ENCODE measurements at places on chromosomes 3 and 15.

DNA sequence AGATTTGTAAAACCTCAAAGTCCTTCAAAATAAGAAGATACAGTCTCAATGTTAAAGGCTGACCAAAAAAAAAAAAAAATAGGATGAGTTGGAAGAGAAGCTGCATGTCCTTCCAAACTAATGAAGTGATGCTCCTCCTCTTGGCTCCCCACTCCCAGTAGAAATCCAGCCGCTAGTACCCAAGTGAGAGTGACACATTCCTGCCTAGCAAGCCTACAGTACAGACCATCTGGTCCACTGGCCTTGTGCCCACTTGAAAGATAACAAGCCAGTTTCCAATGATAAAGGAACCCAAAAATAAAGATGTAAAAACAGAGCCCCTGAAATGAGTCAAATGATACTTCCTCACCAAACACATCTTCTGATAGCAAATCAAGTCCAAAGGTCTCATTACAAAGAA is 258.7 kb upstream of the NSMCE3 start:
- DNase-seq: no peak

DNA sequence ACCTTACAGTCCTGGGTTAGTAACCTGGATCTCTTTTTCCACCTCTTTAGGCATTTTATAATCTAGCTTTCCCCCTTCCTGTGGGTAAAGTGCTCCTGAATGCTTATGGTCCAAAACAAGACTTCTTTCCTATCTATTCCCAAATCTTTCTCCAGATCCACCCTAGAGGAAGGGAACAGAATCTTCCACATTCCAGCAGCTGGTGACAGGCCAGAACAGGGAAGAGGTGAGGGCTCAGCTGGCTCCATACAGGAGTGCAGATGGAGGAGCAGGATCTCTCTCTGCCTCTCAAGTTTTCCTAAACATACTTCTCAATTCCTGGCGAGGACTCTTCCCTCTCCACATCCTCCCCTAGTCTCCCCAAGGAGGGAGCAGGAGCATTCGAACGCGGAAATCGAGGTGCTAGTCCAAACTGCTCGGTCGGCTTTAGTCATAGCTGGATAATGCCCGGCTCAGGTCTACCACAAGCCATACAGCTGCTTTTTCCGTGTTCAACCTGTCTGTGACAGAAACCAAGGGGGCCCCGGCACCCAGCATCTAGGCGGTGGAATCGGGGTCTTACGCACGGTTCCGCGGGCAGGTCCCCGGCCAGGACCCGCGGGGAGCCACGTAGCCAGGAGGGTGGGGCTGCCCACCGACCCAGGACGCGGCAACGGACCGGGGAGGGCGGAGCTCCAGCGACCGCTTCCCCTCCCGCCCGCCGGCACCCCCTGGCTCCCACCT is 4.0 kb downstream of the RASSF1 start:
- DNase-seq: no peak

DNA sequence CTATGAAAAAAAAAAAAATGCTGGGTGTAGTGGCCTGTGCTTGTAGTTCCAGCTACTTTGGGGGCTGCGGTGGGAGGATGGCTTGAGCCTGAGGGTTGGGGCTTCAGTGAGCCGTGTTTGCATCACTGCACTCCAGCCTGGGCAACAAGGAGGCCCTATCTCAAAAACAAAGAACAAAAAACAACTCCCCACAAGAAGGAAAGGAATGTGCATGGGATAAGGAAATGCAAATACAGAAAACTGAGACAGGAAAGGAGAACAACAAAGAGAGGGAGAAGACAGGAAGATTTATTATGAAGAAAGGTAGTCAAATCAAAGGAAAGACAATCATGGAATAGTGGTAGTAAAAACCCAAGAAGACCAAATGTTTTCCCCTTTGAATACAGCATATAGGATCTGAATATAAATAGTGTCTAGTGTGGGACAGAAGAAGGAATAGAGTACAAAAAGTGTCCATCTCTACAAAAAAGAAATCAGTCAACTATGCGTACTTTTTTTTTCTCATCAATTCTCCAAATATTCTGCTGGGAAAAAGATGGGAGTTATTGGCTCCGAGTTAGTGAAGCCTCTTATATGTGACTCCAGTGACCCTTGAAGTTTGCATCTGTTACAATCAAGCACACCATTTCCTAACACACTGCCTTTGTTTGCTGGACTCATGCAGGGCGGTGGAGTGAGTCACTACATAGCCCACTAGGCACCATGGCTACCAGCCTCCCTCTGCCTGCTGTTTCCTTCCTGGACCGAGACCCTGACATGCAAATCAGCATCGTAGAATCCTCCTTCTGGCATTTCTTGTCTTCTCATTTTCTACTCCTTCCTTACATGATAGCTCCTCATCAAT is 101.2 kb upstream of the PTX3 start:
- DNase-seq: no peak

DNA sequence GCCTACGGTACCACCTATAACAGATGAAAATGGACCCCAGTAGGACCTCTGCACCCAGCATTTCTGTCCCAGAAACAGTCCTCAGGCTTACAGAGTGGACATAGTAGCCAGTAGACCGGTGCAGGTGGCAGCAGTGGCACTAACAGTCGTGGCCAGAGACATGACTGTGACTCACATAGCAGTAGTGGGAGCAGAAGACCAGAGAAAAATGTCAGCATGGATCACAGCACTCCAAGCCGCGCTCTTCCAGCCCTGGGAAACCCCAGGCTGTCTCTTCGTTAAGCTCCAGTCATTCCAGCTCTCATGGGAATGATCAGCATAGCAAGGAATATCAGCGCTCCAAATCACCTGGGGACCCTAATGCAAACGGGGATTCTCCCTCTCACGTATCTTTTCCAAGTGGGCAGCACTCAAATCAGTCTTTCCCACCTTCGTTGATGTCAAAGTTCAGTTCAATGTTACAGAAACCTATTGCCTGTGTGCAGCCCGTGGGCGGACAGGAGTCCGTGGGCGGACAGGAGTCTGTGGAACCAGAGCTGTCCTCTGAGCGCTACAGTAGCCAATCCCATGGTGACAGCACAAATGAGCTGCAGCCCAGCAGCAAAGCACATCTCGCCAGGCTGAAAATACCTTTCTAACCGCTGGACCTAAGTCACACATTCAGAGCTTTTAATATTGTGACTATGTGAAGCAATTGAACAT is 10.5 kb downstream of the BFSP2 start:
- DNase-seq: no peak

DNA sequence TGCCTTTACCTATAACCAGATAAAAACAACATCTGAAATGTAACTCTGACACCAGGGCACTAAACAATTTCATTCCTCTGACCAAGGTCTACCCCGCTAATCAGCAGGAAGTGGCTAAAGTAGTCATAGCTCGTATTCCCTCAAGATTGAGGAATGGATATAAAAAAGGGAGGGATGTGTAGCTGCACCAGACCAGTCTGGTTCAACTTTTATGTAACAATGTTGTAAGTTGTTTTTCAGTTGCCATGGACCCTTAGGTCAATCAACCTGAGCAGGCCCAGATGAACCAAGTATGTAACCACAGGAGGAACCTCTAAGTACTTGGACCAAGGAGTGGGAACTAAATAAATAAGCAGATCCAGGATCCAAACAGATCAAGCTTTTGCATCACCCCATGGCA is 28.4 kb upstream of the IFT57 start:
- no peak for DNase-seq

- peak; percentile 59 for DNase-seq
Measured at GRCh38 chr3:13281507-13282357, 138.4 kb downstream of the NUP210 start.

- no peak for DNase-seq
Measured at GRCh38 chr15:90082140-90082715, 20.0 kb downstream of the IDH2 start.

- DNase-seq: no peak
Measured at GRCh38 chr3:43152649-43153048, 46.8 kb upstream of the POMGNT2 start.

DNA sequence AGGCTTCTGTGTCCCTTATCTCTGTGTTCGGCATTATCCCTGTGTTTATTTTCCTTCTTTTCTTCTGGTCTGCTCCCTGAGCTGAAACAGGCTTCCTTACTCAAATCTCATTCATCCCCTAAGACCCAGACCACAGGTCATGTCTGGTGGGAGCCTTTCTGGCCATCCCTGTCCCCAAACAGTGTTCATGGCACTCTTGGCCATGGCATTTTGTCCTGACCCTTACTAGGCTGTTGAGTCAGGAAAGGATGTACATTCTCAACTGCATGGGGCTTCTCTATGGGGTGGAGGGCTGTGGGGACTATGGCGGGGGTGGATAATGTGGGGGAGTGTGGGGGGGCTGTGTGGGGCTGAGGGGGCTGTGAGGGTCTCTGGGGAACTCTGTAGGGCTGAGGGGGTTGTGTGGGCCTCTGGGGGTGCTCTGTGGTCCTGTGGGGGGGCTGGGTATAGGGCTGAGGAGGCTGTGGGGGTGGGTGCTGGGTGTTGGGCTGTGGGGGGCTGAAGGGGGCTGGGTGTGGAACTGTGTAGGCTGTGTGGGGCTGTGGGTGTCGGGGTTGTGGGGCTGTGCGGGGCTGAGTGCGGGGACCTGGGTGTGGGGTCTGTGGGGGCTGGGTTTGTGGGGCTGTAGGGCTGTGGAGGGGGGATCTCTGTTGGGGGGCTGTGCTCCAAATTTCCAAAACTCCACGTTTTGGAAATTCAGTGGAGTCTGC is 64.3 kb downstream of the KLF13 start:
- no peak for DNase-seq

GRCh38 chr3:140085001-140085400 is 150.0 kb downstream of the CLSTN2 start:
- DNase-seq: no peak

- no peak for DNase-seq
Measured at GRCh38 chr3:72135636-72136035, 350.7 kb upstream of the PROK2 start.

DNA sequence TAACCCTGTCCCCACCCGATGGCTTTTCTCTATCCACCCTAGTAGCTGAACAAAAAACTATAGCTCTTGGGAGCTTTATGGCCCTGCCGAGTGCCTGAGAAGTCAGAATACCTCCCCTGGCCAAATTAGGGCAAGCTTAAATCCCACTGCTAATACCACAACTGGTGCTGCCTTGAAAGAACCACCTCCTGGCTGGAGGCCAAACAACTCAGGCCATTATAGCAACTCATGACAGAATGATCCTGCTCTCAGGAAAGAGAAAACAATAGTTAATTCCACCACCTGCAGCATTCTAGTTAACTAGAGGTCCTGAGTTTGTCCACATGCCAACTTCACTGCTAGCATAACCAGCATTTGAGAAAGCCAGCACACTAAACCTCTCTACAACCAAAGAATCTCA is 123.2 kb downstream of the RTP4 start:
- no peak for DNase-seq

DNA sequence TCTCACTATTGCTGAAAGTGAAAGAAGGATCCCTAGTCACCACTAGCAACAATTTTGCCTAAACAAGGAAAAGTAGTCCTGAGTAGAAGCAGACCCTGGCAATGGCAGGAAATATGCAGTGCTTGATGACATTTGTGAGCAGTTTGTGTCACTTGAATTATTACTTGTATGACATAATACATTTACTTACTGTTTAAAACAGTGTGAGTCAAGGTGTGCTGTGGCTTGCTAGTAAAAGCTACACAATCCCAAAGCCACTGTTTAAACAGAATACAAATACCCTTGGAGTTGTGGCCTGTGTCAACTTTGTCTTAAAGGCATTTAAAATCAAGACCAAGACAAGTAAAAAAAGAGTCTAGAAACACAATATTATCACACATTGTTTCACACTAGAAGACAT is 775.4 kb downstream of the ROBO1 start:
- no peak for DNase-seq

DNA sequence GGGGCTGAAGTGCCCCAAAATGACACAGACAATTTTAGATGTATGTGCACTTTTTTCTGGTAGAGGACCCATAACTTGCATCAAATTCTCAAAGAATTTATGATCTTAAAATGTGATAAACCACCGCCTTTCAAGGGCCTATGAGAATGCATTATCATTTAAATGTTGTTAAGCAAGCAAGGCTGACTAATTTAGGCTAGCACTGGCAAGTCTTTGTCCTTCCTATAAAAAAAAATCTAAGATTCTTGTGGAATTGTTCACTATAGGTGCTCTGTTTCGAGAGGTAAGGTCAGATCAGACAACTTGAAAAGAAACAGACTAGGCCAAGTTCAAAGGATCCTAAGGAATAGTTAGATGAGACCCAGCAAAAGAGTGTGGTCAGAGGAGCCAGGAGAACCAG is 128.9 kb upstream of the PHLDB2 start:
- DNase-seq: no peak

DNA sequence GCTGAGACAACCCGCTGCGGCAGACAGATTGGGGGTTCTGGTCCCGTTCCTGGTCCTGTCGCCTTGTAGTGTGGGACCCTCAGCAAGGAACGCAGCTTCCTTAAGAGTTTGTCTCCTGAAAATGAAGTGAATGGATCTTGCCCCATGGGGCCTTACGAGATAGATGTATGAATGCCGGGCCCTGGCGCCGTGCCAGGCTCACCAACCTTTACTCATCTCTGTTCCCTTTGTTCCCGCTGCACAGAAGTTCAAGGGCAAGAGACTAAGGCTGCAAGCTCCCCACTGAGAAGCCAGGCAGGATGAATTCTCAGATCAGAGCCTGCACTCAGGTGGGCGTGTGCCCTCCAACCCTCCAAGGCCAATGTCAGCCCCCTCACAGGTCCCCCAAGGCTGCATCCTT is 162.7 kb upstream of the IQSEC1 start:
- no peak for DNase-seq

DNA sequence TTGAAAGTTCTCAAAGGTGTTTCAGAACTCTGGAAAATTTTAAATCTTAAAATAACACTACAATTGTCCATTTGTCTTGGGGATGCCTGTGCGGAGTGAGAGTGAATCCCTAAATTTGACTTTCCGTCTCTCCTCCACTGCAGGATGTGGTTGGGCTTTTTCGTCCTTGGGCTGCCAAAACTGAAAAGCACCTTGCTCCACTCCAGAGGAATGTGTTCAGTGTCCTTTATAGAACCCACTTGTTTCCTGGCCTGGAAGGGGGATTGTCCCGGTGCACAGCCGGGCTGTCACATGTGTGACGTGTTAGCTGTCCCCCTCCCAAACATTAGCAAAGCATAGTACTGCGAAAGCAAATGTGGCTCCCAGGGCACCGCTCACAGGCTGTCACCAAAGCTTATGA is 69.6 kb upstream of the ATP10A start:
- no peak for DNase-seq

DNA sequence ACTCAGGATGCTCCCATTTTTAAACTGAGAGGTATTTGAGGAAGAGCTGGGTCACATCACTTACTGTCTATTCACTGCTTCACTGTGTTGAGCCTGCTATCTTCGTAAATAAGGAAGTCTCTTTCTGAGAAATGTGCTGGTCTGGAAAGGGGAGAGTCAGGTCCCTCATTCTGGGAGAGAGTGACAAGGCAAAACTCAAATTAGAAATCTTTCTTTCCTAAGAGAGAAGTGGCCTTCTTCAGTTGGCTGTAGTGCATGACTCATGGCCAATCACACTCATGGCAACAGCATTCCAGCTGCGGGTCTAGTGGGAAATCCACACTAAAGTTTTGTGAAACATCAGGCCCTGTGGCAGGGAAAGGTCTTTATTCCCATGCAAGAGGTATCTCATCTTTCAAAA is 11.5 kb upstream of the TIMP4 start:
- peak; percentile 83 for DNase-seq

GRCh38 chr3:58059349-58060321 is 51.4 kb downstream of the FLNB start:
- no peak for DNase-seq

- DNase-seq: peak; percentile 43
Measured at GRCh38 chr15:89575656-89576416, 567 bp downstream of the TICRR start.
